ENCODE measurements at places on chromosomes 5 and 9.

- DNase-seq = no peak
These were observed 38.7 kb upstream of the RAB3C start for GRCh38 chr5:58544195-58544594.

DNA sequence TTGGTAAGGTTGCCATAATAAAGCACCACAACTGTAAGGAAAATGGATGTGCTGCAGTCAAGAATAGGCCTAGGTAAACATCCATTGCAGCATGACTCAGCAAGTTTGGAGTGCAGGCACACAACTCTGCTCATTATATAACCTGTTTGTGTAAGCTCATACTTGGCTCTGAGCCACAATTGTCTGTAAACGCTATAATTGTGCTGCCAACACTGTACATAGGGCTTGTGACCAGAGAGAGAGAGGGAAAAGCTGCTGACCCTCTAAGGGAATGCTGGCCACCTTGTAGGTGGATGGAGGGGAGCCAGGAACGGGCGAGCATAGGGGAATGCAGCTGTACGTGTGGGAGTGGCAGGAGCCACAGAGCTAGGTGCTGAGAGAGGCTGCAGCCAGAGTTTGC, 2186.5 kb upstream of the ACO1 start:
- DNase-seq = no peak

DNA sequence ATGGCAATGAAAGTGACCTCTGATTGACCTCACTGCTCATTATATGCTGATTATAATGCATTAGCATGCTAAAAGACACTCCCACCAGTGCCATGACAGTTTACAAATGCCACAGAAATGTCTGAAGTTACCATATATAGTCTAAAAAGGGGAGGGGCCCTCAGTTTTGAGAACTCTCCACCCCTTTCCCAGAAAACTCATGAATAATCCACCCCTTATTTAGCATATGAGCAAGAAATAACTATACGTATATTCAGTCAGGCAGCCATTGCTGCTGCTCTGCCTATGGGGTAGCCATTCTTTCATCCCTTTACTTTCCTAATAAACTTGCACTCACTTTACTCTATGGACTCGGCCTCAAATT, 163.1 kb downstream of the ESM1 start:
- DNase-seq = no peak

- DNase-seq = no peak
These were observed 67.3 kb upstream of the TNFAIP8 start for GRCh38 chr5:119288379-119289033.

- DNase-seq = no peak
These were observed 52.0 kb downstream of the SLC44A1 start for GRCh38 chr9:105296445-105296844.

- DNase-seq = peak; percentile 50
These were observed 48.4 kb downstream of the GPR21 start for GRCh38 chr9:123081824-123082223.
